Cardiac muscle cell (in vitro differentiated cells and primary cell): ENCODE measurements at places on chromosomes 16 and 17.

DNA sequence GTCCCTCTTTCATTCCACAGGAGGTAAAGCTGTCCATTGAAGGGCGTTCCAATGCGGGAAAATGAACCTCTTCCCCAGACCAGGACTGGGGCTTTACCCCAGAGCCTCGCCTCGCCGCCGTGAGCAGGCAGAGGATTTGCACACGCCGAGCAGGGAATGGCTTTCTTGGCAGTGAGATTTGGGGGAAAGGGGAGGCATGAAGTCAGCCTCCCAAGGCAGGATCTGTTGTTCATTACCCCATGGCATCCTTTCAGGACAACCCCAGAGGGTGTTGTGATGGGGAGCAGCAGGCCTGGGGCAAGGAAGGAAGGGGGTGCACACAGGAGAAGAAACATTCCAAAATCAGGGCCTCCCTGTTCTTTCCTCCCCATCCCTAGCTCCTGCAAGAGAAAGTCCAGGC is 6.0 kb downstream of the ATXN1L start:
- DNase-seq = no peak

DNA sequence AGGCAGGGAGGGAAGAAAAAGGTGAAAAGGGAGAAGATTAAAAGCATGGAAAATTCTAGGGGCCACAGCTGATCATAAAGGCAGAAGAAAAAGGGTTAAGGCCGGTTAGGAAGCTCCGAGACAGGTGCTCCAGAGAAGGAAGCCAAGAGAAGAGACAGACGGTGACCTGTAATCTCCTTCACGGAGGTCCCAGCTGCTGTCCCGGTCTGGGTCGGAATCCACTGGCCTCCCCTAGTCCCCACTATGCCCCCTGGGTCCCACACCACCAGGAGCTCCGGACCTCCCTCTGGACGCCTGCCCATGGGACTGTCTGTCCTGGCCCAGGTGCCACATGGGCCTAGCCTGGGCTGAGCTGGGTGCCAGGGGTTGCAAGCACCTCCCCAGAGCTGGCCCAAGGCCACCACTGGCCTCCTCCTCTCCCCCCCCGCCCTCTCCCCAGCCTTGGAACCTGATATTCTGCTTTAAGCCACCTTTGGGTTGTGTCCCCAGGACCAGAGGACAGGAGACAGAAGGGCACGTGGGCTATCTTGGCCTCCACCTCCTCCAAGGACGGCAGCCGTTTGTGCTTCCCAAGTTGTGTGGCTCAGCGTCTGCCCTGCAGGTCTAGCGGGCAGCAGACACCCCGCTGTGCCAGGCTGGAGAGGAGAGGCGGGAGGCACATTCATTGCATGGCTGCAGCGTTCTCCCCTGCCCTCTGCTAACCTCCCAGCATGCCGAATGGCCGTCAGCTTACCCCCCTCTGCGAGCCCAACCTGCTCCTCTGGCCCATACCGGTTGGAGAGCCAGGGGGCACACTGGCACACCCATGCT is 102.4 kb downstream of the ENGASE start:
- DNase-seq = no peak

DNA sequence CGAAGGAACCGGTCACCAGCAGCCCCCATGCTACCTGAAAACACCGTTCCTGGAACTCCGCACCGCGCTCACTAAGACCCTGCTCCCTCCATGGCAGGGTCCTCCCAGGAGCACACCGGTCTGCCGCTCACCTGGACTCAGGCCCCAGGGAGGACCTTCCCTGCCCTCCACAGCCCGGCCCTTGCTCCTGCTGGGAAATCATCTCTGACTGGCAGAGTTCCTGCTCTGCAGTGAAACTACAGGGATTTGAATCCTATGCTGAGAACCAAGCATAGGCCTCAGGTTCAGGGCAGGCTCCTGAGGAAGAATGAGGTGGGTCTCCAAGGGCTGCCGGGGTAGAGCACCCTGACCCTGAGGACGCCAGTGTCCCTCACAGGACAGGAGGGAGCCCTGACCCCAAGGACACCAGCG is 88.5 kb downstream of the KCNJ12 start:
- DNase-seq = no peak

- DNase-seq = no peak
Measured at GRCh38 chr17:9308069-9308468, 267.6 kb downstream of the STX8 start.

DNA sequence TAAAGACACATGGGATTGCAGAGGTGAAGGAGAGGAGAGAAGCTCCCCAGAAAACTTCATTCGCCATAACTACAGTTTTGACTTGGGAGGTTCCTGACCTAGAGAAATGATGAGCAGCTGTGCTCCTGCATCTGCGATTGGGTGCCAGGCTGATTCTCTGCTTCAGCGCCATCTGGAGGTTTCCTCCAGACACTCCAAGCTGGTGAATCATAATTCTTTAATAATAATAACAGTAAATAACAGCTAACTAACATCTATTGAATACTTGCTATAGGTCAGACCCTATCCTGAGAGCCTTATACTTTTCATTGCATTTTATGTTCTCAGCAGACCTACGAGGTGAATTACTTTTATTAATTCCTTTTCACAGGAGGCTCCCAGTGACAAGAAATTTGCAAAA is 575.8 kb downstream of the TOX3 start:
- peak; percentile 8 for DNase-seq

DNA sequence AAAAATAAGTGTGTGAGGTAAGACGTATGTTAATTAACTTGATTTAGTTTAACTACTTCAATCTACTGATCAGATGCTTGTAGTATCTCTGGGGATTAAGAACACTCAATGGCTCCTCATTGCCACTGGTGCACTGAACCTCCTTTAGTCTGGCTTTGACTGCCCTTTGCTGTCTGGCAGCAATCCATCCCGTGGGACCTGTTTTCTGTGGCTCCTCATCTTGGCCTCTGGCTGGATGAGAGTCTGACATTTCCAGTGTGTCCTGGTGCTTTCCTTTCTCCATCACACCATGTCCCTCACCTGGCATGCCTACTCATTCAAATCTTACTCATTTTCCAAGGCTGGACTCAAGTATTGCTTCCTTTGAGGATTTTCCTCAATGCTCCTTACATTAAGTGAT is 212.2 kb downstream of the CA10 start:
- DNase-seq = no peak

DNA sequence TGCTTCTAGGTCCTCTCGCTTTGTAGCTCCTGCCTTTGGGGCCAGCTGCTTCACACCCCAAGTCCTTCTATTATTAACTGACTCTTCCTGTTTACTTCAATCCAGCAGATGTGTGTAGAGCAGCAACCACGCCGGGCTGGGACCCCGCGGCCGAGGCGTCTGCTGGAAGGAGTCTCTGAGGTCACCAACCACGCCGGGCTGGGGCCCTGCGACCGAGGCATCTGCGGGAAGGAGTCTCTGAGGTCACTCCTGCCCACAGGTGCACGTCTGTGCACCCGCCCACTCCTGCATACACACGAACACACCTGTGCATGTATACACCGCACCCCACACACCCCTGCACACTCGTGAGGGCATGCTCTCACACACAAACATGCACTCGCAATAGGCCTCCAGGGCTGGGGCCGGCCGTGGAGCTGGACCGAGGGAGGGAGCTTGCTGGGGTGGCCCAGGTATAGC is 7.8 kb upstream of the TEX19 start:
- DNase-seq = no peak

- no peak for DNase-seq
Measured at GRCh38 chr16:12350945-12351344, 374.4 kb downstream of the SNX29 start.

DNA sequence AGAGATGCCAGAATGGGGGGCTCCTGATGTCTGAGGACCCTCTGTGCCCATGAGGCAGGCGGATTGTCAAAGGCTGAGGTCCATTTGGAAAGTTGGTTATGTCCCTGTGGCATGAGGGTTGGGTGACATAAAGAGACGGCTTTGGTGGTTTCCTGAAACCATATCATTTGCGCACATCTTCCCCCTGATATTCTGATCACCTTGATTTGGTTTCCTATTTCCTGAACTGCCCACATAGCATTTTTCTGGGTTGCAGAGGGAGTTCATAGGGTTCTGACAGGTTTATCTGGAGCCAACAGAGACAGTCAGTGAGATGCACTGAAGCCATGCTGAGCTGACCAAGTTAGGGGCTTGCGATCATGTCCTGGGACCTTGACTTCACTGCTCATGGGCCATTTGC is 15.7 kb upstream of the RNF222 start:
- no peak for DNase-seq

GRCh38 chr17:74393346-74393942 is 26.1 kb downstream of the GPR142 start:
- no peak for DNase-seq

GRCh38 chr17:83153681-83154310 is 74.4 kb downstream of the METRNL start:
- no peak for DNase-seq

GRCh38 chr16:3501783-3502400 is 1.1 kb downstream of the CLUAP1 start:
- DNase-seq = no peak

GRCh38 chr16:77555126-77555525 is 120.3 kb upstream of the ADAMTS18 start:
- no peak for DNase-seq

DNA sequence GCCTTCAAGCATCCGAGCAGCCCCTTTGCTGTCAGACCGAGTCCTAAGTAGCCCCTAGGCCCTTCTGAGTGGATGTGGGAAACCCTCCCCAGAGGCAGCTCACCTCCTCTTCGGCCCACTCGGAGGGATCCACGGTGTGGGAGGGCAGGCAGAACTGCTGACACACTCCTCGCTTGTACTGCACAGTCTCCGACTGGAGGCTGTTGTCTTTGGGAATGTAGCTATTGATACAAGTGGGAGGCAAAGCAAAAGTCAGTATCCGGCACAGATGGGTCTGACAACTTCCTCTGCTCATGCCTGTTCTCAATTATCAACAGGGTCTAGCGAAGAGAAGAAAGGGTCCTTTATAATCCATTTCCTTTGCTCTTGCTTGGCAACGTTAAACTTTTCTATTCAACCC is 25.9 kb upstream of the FOXJ1 start:
- DNase-seq = no peak

DNA sequence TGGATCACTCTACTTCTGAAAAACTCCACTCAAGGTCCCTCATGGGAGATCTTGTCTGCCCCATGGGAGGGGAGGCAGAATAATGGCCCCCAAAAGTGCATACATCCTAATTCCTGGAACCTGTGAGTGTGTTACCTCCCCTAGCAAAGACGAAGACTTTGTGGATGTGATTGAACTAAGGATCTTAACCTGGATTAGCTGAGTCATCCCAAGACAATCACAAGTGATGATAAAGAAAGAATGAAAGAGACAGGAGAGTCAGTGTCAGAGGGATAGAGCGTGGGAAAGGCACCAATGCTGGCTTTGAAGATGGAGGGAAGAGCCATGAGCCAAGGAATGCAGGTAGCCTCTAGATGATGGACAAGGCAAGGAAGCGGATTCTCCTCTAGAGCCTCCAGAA is 374.7 kb upstream of the DYNLRB2 start:
- no peak for DNase-seq

- no peak for DNase-seq
Measured at GRCh38 chr17:692116-692515, 22.5 kb downstream of the VPS53 start.

DNA sequence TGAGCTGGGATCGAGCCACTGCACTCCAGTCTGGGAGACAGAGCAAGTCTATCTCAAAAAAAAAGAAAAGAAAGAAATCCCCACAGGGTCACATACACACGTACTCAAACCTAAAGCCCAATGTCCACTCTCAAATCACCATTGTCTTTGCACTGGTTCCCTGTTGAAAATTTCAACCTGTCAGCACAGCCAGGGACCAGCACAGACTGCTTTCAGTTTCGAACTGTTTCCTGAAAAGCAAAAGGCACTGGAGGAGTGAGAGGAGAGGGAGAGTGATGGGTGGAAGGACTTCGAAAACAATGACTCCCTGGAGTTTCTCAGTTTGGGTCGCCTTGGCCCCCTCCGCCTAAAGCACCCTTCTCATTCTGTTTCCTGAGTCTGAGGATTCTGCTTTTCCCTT is 9.0 kb upstream of the CD300C start:
- DNase-seq = no peak

GRCh38 chr16:55002419-55002818 is 71.8 kb downstream of the IRX5 start:
- DNase-seq = no peak

DNA sequence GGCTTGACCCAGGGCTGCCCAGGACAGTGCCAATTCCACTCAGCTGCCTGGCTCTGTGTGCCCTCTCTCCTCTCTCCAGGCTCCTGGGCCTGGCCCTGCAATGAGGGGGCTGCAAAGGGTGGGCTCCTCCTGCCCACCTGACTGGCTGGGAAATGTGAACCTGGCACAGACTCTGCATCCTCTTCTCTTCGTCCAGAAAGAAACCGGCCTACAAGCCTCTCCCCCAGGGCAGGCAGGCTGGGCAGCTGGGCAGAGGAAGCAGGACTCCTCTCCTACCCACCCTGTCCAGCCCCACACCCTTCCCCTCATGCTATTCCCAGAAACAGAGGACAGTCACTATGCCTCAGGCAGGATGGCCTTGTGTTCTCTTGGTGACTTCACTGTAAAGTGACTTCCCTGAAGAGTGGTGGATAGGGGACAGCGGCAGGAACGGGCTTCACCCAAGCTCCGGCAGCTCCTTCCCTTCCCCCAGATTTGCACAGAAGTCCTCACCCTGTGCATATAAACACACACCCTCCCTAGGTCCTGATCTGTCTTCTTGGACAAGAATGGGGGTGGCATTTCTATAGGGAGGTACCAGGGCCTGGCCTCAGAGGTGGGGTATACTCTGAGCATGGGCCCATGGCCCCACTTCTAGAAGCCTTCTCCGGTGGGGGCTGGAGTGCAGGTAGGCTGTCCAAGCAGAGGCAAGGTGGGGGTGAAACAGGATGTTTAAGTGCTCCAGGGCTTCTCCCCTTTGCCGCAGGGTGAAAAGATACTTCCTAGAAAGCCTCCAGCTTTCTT is 4.9 kb upstream of the STAT5A start:
- no peak for DNase-seq

GRCh38 chr16:21084631-21085225 is 65.9 kb downstream of the DNAH3 start:
- DNase-seq = no peak

DNA sequence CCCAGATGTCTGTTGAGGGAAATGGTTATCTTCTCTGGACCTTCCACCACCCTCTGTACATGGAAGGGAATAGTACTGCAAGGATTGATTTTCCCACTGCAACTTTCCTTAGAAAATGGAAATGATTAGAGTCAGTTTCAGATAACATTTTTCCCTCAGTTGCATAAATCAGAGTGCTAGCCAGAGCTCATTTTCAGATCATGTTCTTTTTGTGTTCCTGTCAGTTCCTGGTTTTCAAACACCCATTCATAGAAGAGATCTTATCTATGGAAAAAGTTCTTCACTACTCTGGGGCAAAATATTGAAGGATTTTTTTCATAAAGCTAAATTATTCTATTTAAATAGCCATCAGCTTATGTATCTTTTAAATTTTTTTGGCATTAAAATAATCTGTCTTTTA is 11.7 kb upstream of the COX10 start:
- DNase-seq = no peak

DNA sequence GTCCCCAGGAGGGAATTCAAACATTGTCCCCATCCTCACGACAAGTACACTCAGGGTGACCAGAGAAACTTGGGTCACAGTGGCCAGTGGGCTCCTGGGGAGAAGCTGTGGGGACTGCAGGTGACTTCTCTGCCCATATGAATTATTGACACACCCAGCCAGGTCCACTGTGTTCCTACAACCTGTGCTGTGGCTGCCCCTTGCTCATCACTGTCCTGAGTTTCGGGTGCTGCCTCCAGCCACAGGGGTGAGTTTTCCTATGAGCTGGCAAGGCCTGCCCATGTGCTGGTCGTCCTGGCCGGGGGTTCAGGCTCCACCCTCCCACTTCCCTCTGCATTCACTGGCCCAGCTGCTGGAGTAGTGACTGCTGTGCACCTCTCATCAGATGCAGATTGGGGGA is 59.0 kb upstream of the RBFOX3 start:
- no peak for DNase-seq
